ENCODE measurements at places on chromosomes 6 and 20.
A peak's percentile ranks its signal among the peaks of the same experiment; 100 is the strongest.

DNA sequence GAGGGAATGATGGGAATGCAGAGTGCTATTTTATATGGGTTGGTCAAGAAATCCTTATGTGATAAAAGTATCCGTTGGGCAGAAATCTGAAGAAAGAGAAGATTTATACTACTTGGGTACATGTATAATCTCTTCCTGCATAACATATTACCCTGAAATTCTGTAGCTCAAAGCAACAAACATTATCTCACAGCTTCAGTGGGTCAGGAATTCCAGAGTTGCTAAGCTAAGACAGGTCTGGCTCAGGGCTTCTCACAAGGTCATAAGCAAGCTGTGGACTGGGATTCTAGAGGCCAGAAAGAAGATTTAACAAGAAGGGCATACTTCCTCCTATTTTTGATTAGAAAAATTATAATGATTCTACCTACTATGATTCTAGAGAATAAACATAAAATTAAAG lies 172.5 kb upstream of the THEMIS start:
- DNase-seq: no peak

- no peak for DNase-seq
Observed at GRCh38 chr6:26217714-26218075, 130.5 kb downstream of the HFE start.

- DNase-seq: no peak
Observed at GRCh38 chr6:149855741-149856140, 8.4 kb downstream of the LRP11 start.

- no peak for DNase-seq
Observed at GRCh38 chr6:31540640-31541039, 1.2 kb downstream of the DDX39B start.

DNA sequence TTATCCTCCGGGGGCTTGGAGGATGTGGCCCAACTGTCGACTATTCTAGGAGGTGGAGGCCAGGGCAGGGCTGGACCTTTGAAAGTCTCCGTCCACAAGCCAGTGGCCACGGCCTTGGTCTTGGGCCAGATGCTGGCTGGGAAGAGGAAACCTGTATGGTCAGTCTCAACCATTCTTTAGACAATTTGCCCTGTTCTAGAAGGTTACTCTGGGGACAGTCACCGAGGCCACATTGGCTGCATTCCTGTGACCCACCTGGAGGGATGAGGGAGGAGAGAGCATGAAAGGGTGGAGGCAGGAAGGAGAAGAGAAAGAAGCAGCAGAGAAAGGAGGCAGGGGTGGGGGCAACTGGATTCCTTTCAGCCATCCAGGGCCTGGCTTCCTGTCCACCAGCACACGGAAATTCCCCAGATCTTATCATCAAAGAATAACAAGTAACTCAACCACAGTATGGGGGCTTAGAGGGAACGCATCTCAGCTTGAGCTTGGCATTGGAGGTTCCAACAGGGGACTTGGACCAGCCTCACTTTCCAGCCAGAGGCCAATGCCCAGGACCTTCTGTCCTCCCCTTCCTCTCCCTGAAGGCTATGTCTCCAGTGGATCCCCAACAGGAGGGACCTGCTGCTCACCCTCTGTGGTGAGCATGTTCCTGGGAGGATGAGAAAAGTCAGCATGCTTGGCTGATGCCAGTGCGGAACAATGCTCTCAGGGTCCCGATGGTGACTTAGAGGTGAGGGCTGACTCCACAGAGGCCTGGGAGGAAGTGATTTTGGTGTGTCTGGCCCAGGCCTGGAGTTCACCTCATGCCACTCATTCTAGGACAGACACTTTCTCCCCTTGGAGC lies 30.4 kb downstream of the TGM2 start:
- no peak for DNase-seq

DNA sequence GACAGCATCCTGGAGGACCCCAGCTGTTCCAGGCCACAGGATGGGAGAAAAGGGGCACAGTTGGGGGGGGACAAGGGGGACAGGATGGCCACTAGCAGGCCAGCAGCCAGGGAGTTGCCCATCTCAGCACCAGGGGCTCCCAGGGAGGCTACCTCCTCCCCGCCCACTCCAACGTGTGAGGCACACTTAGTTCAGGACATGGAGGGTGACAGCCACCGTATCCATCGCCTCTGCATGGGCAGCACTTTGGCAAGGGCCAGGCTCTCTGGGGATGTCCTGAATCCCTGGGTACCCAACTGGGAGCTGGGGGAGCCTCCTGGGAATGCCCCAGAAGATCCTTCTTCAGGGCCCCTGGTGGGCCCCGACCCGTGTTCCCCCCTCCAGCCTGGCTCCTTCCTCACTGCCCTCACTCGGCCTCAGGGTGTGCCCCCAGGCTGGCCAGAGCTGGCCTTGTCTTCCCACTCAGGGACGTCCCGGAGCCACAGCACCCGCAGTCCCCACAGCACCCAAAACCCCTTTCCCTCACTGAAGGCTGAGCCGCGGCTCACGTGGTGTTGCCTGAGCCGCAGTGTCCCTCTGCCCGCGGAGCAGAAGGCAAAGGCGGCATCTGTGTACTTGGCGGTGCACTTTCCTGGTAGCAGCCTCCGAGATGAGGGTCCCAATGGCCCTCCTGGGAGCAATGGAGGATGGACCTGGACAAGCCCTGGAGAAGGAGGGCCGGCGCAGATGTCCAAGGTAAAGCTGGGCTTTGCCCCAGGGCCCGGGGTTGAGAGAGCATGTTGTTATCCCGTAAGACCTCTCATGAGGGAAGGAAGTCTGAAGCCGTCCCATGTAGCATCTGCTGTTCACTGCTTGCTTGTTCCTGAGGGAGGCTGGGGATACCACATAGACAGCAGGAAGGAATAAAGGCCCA lies 30.7 kb downstream of the ZNF831 start:
- DNase-seq: no peak

GRCh38 chr6:13418844-13419243 lies 68.6 kb downstream of the GFOD1 start:
- no peak for DNase-seq

GRCh38 chr6:96832780-96833179 lies 4.5 kb downstream of the GPR63 start:
- no peak for DNase-seq

DNA sequence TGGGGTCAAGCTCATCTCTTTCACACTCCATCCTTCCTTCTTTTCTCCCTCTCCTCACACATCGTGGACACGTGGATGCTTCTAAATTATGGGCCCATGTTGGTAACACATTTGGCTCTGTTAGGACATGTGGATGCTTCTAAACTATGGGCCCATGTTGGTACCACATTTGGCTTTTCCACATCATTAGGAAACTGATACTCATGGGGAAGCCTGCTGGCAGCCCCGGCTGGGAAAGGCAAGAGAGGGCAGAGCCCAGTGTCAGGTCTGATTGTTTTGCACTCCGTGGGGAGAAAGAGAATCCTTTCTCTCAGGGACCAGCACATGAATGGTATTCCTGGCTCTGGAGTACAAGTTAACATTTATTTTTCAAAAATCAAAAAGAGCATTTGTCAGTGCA lies 4.0 kb upstream of the CST1 start:
- no peak for DNase-seq

- DNase-seq: no peak
Observed at GRCh38 chr20:10954137-10954840, 280.5 kb upstream of the JAG1 start.

DNA sequence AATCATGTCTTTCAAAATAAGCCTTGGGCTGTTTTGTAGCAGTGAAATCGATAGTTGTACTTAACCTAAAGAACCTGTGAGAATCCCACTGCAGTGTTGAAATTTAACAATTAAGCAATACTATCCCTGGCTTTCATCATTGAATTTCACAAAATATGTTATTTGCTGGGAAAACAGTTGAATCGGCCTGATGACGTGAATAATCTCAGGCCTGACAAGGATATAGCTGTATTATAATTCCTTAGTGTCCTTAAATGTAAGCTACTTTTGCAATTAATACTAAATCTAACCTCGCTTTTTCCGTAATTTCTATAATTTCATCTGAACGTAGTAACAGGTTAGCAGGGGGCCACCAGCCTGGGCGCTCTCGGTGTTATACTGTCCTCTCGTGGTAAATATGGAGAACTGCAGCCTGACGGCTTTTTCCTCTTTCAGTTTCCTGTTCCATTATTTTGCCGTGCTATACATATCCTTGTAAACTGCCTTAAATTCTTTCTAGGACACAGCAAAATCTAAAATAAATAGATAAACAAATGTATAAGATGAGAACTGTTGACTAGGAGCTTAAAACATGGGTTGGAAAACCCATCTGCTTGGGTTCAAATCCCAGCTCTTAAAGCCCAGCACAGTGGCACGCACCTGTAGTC lies 24.0 kb downstream of the MTFR2 start:
- DNase-seq: peak; percentile 29

DNA sequence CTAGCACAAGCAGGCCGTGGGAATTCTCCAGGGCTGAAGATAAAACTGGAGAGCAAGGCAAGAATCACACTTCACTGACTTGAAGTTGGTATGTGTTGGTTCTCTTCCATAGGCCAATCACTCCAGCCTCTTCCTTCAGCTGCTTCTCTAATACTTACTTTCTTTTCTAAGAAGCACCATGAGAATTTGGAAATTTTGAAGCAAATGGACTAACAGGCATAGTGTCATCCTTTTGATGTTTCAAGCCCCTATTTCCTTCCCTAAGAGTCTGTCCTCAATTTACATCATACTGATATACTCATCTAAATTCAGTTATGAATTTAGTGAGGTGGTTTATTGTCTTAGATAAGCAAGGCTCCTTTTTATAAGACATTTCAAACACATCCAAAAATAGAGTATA lies 24.0 kb downstream of the SLC26A8 start:
- DNase-seq: no peak

GRCh38 chr6:143271024-143271423 lies 179.5 kb downstream of the ADAT2 start:
- DNase-seq: no peak

- no peak for DNase-seq
Observed at GRCh38 chr20:53345536-53346334, 247.9 kb downstream of the ZNF217 start.

DNA sequence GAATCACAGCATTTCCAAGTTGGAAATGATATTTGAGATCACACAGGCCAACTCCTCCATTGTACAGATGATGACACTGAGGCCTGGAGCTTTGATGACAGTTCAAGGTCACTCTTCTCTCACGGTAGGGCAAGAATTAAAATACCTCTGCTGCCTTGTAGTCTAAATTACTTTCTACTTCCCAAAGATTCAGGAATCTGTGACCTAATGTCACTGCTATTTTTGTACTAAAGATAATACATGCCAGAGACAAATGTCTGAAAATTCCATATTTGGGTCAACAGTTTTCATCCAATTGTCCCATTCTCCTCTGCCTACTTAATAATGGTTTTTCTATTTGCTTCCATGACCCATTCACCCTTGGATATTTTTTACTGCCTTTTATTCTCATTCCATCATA lies 160.0 kb downstream of the SOD2 start:
- DNase-seq: no peak

Data from HuH-7.5 (cell line).